Left renal cortex interstitium (tissue), 4 donors: ENCODE measurements at places on chromosomes 12 and 14.

GRCh38 chr12:75947156-75947723, 84.3 kb downstream of the PHLDA1 start:
- DNase-seq, result no peak

- no peak for DNase-seq
Observed at GRCh38 chr14:36879558-36879957, 217.9 kb downstream of the PAX9 start.

DNA sequence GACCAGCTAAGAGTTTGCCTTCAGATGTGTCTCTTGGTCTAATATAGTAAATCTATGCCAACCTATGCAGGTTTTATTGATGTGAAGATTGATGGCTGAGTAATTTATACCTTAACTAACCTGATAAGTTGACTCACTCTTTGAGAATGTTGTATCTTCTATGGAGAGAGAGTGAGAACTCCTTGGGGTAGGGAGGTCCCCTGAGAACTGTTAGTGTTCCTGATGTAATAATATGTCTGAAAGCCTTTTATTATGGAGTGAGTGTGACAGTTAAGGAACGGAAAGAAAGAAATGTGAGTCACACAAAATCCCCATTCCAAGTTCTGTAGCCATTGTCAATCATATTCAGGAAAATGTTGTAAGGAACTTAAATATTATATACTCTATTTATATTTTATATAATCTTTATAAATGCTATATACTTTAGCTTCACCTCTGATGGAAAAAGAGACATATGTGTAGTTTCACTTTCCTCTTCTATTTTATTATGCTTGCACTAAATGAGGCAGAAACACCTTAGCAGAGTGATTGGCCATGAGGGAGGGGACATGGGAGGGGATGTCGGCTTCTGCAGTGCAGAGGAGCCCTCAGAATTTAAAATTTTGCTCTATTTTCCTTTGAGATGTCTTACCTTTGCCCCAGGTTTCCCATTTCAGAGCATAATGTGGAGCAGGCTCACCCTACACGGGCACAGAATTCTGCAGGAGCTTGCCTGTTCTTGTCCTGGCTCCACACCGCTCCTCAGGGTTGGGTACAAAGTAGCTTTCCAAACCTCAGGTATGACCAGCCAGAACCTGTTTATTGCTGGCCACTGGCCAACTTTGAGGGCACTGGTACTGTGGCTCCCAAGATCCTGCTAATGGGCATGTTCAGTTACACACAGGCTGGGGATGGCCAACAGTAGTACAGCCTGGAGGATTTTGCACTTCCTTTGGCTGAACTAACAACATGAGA, 57.7 kb downstream of the ARF6 start:
- no peak for DNase-seq

GRCh38 chr14:105917933-105918436, 391.6 kb downstream of the TMEM121 start:
- no peak for DNase-seq

DNA sequence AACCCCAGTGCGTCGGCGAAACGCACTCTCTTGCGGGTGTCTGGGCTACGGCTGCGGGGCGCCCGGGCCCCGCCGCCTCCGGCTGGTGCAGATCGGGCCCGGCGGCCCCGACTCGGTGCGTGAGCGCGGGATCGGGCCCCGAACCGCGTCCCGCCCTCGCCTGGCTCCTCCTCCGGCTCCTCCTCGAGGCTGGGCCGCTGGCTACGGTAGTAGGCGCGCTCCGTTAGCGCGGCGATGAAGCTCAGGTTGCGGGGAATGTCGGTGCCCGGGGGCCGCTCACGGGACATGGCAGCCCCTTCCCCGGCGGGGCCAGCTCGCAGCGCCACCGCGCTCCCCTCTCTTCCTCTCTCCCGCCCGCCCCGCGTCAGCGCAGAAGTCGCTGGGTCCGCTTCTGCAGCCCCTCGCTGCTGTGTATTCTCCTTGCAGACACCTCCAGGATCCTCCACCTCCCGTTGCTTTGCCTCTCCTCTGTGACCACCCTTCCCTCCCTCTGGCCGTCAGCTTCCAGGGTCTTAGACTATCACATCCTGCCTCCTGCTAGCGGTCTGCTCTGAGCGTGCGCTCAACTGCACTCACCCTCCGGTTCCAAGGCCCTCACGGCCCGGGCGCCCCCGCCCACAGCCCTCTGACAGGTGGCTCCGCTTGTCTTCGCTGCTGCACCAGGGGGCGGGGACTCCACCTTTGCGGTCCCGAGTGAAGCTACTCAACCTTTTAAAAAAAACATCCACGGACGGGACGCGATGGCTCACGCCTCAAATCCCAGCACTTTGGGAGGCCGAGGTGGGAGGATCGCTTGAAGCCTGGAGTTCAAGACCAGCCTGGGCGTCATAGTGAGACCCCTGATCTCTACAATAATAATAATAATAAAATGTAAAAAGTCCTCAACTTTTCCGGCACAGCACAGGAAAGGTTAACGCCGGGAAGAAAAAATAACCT, at the start of gene PPP1R3E:
TSS of gene PPP1R3E (minus strand) at position 570 of the 936 bp plus-strand sequence. CDS start at position 287, 283 bp downstream.
- no peak for DNase-seq

- DNase-seq, result no peak
Observed at GRCh38 chr12:30286345-30286926, 409.2 kb downstream of the IPO8 start.

- DNase-seq, result no peak
Observed at GRCh38 chr14:33175951-33176350, 237.3 kb downstream of the NPAS3 start.

- DNase-seq, result no peak
Observed at GRCh38 chr12:93922583-93923006, 225.8 kb upstream of the PLXNC1 start.

DNA sequence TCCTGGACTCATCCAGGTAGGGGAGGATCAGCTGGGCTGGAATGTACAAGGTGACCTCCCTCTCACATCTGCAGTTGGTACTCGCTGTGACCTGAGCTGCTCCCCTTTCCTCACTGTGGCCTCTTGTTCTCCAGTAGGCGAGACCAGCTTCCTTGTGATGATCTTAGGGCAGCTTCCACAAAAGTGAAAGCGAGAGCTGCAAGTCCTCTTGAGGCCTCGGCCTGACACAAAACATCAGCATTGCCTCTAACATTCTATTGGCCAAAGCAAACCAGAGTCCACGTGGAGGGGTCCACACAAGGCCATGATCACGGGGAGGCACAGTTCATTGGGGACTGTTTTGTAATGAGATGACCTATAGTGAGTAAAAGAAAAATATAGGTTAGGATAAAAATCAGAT, 127.5 kb downstream of the SMOC1 start:
- DNase-seq, result no peak

DNA sequence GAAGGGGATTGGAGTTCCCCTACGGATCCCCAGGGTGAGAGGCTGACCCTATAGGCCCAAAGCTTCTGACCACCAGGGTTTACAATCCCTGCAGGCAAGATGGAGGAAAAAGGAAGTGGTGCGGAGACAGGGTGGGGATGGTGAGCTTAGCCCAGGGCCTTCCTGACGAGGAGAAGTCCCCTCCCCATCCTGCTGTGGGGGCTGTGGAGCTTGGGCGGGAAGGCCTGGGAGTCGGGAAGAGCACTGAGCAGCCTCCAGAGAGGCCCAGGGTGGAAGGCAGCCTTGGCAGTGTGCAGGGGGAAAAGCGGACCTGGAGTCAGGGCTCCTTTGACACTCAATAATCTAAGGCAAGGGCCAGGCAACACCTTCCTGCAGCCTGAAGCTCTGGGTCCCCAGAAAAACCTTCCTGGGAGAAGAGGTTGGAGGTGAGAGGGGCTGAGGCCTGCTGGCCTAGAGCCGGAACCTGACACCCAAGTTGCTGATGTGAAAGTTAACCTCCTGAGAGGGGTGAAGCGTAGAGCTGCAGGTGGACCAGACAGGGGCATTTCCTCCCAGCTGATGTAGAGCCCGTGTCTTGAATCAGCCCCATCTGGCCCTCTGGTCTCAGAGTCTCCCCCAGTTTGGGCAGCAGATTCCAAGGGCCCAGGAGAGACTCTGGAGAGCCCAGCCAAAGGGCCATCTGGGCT, 6.0 kb downstream of the HDAC7 start:
- DNase-seq, result no peak

DNA sequence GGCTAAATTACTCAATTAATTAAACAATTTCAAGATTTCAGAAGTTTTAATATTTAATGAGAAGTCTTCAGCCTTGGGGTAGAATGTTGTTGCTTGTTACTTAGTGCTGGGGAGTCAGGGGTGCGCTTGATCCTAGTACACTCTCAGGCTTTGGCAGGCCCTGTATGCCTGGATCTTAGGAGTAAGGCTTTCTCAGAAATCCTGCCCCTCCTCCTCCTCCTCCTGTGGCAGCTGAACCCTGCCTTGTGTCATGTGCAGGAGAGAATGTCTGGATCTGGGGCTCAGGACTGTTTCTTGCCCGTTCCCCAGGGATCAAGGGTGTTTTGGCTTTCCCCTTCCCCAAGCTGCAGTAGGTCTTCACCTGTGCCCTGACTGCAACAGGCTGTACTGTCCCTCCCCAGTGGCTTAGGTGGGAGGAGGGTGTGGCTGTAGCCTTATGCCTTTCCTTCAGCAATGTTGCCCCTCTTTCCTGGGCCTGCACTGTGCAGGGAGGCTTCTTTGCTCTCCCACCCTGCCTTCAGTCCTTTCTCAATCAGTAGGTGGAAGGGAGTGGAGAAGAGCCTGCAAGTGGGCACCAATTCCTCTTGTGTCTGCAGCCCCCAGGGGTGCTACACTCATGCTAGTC, 108.2 kb downstream of the SLC38A6 start:
- no peak for DNase-seq

DNA sequence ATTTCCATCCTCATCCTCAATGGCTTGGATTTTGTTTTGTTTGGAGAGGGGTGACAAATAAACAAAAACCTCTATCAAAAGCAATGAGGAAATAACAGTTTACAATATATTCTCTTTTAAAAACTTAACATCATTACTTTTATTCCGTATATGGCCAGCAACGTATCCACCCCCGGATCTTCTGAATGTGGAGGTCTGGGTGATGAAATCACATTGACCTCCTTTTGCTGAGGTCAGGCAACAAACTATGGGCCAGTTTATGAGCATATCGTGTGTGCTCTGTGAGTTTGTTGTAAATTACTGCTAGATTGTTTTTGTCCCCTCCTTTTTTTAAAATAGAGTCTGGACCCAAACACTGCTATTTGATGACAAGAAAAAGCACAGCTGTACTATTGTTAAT, 178.1 kb downstream of the BCAT1 start:
- DNase-seq, result no peak

DNA sequence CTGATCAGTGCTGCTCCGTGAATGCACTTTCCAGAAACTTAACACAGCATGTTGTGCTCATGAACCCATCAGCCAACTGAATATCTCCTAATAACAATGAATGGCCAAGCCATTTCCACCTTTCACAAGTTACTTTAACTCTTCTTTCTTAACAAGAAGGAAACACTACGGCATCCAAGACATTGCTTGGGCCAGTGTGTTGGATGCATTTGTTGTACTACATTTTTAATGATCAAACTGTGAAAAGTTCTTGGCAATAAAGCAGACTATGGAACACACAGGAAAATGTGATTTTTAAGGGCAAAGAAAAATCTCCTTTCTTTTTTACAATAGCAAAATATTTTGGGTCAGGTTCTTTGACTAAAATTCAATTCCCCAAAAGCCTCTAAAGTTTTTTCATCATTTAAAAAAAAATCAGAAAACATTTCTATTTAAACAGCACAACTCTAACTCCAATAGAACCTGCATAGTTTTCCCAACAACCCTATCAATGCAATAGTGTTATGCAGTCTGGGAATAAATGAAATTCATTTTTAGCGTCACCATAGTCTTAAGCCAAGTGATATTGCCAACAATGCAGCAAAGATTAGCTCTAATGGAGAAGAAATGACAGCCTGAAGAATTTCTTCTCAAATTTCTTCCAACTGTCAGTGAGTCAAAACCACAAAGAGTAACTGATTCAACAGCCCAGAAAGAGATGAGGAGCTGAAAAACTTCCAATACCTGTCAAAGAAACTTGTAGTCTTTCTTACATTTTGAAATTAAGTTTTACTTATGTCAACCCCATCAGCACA, 50.7 kb upstream of the PTPRR start:
- DNase-seq, result no peak

GRCh38 chr12:53267999-53268629, at the start of gene ESPL1:
ESPL1 (plus strand) TSS chr12:53268299; CDS start chr12:53268767, 468 bp downstream.
- peak; percentile 80 for DNase-seq

DNA sequence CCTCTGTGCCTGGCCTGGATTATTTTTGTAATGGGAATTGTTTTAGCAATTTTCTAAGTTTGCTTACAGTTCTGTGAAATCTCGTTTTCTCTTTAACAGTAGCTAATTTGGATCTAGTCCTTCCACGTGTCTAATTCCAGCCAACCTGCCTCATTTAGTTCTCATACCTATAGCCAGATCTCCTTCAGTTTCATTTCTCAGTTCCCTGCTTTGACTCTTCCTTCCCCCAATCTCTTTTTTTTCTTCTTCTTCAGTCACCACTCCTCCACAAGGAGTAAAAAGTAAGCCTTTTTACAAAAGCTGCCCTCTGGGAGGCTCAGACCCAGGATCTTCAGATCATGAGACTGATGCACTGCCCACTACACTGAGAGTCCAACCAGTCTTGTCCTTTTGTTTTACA, 1.4 kb downstream of the THTPA start:
- DNase-seq, result no peak

DNA sequence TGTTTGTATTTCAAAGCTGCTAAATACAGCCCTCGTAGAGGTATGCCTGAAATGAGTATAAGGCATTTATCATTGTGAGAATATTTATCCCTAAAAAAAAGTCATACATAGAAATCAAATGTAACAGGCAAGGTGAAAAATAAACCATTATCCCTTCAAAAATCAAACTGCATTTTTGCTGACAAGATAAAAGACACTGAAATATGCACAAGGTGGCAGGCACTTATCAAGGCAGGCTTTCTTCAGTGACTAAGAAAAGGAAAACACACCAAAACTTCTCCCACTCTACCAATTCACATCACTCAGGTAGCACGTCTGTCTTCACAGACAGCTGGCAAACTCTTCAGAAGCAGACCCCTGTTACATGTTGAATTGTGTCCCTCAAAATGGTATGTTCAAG, 23.6 kb downstream of the ARMH4 start:
- DNase-seq, result no peak

- no peak for DNase-seq
Observed at GRCh38 chr12:42958291-42958674, 368.7 kb upstream of the PRICKLE1 start.

GRCh38 chr14:105745433-105746123, 219.2 kb downstream of the TMEM121 start:
- no peak for DNase-seq

- DNase-seq, result no peak
Observed at GRCh38 chr14:55976655-55977054, 141.6 kb upstream of the PELI2 start.

GRCh38 chr14:59278111-59278510, 89.6 kb downstream of the DAAM1 start:
- DNase-seq, result no peak
